Stimulated activated CD4-positive, alpha-beta T cell treated with anti-CD3 and anti-CD28 coated beads, Interleukin-15, amount 100 ng/mL, for 24 hours (primary cell): ENCODE measurements at places on chromosomes 2 and 18.

DNA sequence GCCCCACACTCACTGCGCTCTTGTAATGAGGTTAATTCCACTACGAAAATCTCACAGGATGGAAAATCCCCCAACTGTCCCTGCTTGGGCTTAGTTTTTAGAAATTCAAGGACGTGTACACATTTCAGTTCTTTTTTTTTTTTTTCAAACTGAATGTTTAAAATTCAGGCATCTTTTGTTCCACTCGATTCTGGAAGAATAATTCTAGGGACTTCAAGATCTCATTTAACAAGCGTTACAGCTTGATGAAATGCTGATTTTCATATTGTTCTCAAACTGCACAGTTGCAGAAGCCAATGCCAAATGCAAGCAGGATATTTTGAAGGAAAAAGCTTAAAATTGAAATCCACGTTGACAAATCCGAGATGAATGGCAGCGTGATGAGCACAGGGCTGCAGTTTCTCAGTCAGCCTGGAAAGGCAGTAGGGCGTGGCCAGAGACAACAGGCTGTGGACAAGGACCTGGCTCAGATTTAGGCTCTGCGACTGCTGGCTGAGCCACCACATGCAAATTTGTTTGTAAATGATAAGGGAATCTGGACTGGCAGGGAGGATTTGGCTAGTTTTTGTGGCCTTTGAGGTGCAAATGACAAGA lies 128.1 kb upstream of the MYCN start:
- DNase-seq: no peak

- DNase-seq: no peak
These were observed 187.1 kb upstream of the PIK3C3 start for GRCh38 chr18:41767960-41768359.

GRCh38 chr2:88216641-88217040 lies 46.5 kb downstream of the THNSL2 start:
- no peak for DNase-seq

GRCh38 chr2:26591619-26592505 lies 49.3 kb downstream of the CIB4 start:
- peak; percentile 20 for DNase-seq

- no peak for DNase-seq
These were observed 268.5 kb upstream of the ZSWIM2 start for GRCh38 chr2:187117483-187117882.

DNA sequence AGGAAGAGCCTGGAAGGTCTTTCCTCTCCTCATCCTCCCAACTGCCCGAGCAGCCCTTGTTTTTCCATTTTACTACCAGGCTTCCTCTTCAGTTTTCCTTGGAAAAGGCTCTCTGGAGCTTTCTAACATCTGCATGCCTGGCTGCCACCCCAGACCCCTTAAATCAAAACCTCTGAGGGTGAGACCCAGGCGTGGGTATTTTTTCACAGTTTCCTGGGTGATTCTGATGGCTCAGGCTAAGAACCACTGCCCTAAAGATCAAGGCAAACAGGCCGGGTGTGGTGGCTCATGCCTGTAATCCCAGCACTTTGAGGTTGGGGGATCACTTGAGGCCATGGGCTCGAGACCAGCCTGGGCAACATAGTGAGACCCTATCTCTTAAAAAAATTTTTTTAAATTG lies 35.4 kb downstream of the EMILIN2 start:
- DNase-seq: no peak

GRCh38 chr2:179440642-179441251 lies 176.1 kb upstream of the SESTD1 start:
- no peak for DNase-seq

DNA sequence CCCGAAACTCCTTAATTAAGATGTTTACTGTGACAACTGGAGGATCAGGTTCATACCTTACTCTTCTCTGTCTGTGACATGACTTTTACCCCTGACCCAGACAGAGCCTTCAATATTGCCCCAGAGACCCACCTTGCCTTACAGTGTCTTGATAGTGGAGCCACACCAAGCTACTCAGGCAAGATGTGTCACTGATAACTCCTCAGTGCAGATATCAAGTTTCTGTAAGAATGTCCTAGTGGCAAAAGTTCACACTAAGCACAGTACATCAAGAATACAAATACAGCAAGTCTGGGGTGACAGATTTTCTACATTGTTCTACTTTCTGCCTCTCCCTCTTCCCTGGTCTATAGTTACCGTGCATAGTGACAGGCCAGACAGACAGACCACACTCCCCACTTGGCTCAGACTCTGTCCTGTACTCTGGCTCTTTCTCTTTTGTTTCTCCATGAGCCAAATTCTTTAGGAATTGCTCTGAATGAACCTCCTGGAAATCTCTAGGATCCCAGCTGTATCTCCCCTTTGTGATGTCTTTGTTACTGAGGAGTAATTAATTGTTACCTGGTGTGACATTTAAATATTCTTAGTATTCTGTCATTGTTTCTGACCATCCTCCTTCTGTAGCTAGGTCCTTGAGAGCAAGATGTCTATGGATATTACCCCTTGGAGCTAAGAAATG lies 24.1 kb upstream of the APOB start:
- no peak for DNase-seq

- DNase-seq: no peak
These were observed 49.5 kb downstream of the SLC40A1 start for GRCh38 chr2:189530965-189531637.

- DNase-seq: no peak
These were observed 81.7 kb upstream of the DNAJC10 start for GRCh38 chr2:182634386-182634785.

- DNase-seq: no peak
These were observed 5.2 kb downstream of the ASIC4 start for GRCh38 chr2:219519526-219519916.

DNA sequence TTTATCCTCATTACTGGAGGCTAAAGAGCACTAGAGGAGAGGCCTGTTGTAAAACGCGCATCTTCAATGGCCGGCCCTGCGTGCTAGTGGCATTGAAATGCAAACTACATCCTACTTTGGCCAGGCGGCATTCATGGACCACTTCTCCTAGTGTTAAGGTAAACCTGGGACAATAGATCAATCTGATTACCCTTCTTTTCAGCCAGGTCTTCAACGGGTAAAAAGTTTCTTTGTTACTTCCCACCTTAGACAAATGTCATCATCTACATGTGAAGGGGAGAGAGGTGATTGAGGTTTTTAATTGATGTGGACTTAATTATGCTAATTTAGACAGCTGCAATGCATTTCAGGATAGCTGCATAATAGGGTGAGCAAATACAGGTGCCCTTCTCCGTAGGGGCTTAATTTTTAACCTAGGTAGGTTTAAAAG lies 628.0 kb downstream of the ZEB2 start:
- no peak for DNase-seq

DNA sequence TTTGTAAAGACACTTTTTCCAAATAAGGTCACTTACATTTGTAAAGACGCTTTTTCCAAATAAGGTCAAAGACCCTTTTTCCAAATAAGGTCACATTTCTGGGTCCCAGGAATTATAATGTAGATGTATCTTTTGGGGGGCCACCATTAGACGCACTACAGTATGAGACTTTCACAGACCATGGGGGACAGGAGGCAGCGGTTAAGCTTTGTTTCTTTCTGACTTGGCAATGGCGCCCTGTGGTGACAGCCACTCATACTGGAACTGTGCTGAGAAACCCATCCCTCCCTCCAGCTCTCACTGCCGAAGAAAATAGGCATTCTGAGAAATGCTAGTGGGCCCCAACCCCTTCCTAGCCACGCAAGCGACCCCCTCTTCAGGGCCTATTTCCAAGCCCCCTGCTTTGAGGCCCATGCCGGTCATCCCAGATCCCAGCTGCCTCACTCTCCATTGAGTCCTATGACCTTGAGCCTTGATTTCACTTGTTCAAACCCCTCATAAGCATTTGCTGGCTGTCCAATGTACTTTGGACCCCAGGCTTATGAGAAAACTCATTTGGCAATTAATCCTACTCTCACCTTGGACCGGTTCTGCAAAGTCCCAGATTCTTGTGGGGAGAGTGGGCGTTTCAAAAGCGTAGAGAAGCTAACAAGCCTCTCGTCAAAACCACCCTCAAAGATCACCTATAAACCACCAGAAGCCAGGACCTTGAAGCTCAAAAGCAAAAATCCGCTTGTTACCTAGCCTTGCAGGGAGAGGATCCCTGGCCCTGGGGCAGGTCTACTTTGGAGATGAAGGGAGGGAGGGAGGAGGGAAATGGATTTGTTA lies 11.3 kb upstream of the SPATA3 start:
- peak; percentile 82 for DNase-seq

- DNase-seq: no peak
These were observed 8.0 kb upstream of the CYB5A start for GRCh38 chr18:74299746-74300145.

GRCh38 chr2:71925268-71926088 lies 222.2 kb downstream of the CYP26B1 start:
- DNase-seq: no peak
